Activated CD4-positive, alpha-beta T cell treated with anti-CD3 and anti-CD28 coated beads, Interleukin-2, amount 10 ng/mL, durations not matched to agents 24 days and 14 days (primary cell): ENCODE measurements at places on chromosomes 7 and 10.

DNA sequence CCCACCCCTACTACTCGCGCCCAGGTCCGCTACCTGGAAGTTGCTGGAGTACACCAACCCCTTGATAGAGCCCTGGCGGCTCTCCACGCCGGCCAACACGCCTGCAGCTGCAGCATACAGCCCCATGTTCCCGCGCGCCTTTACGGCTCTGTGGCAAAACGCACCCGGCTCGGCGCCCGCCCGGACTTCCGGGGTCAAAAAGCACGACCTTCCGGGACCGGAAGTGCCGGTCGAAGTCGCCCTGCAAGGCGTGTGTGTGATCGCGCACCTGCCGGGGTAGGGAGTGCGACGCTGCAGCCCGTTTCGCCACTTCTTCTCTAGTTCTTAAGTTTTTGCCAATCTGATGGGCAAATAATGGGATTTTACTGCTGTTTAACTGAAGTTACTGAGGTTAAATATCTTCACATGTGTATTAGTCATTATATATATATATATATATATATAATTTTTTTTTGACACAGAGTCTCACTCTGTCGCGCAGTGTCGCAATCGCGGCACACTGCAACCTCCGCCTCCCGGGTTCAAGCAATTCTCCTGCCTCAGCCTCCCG lies at the start of gene NSUN5:
NSUN5 (minus strand) TSS at position 162 of the 550 bp plus-strand sequence; CDS start at position 126, 36 bp downstream.
- H3K4me3 ChIP-seq: peak within 1 kb of the TSS; percentile 100
- peaks cover 29% of the 10 kb centered on the region for H3K36me3 ChIP-seq
- DNase-seq: peak; percentile 97
- H3K27me3 ChIP-seq: no peaks in the 10 kb centered on the region
- H3K27ac ChIP-seq: peak within 1 kb of the TSS; percentile 97

GRCh38 chr7:47382200-47382599 lies 199.7 kb downstream of the TNS3 start:
- H3K4me3 ChIP-seq: no peak overlapping the region
- H3K27me3 ChIP-seq: no peaks in the 10 kb centered on the region
- no peak overlapping the region for H3K27ac ChIP-seq
- DNase-seq: no peak
- no peaks in the 10 kb centered on the region for H3K36me3 ChIP-seq

DNA sequence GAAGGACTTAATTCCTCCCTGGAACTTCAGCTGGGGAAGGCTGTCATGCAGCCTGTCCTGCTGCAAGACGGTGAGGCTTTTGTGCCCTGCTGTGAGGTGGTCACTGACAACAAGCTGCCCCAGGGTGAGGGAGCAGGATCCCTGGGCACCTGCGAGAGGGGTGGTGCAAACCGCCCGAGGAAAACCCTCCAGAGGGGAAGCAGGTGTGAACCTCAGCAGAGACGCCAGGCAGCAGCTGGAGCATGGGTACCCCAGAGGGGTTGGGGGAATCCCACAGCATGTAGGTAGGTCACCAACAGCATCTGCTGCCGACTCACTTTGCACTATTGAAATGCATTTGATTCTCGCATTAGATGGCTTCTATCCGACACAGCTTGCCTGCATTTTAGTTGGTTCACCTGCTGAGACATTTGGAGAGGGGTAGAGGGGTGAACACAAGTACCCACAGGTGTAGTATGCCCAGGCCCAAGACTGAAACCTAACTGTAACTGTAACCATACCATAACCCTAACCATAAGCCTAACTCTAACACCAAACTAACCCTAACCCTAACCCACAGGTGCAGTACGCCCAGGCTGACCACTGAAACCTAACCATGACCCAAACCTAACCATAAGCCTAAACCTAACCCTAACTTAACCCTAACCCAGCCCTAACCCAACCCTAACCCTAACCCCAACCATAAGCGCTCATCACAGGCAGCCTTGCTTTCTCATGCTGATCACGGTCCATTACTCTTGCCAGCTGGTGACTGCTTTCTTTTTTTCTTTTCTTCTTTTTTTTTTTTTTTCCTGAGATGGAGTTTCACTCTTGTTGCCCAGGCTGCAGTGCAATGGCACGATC lies 85.9 kb downstream of the ELFN1 start:
- H3K36me3 ChIP-seq: no peaks in the 10 kb centered on the region
- no peak overlapping the region for H3K4me3 ChIP-seq
- no peaks in the 10 kb centered on the region for H3K4me1 ChIP-seq
- no peak overlapping the region for H3K27ac ChIP-seq
- no peaks in the 10 kb centered on the region for H3K27me3 ChIP-seq

- peak; percentile 54 for DNase-seq
- no peak overlapping the region for H3K4me3 ChIP-seq
- H3K36me3 ChIP-seq: peaks cover 33% of the 10 kb centered on the region
- H3K4me1 ChIP-seq: peaks cover 43% of the 10 kb centered on the region
Measured at GRCh38 chr7:92697414-92697813, 107.2 kb upstream of the FAM133B start.
